SIG-M5 (cell line): ENCODE measurements at places on chromosomes 1 and 21.

GRCh38 chr21:25636727-25637126 is 2.3 kb upstream of the JAM2 start:
- DNase-seq: no peak

DNA sequence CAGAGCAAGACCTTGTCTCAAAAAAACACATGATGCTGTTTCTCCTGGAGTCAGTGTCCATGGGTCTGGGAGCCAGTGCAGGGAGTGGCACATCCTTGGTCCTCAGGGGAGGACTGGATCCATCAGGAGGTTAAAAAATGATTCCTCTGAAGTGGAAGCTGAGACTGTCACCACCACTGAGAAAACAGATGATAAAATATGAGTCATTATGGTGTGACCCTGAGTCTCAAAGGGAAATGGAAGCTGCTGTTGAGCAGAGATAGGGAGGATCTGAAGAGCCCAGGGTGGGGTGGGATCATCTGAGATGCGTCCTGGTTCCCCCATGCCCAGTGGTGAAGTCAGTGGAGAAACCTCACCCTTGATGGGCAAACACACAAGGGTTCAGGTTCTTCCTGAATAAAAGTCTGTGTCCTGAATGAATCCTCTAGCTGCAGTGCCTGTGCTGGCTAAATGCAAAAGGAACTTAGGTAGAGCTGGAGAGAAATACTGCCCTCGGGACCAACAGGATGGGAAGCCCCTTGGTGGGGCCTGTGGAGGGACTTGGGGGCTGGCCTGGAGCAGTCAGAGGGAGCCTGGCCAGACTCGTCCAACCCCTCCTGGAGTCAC is 61.6 kb upstream of the TENT5B start:
- no peak for DNase-seq

- no peak for DNase-seq
Measured at GRCh38 chr21:33688353-33688752, 46.1 kb downstream of the ITSN1 start.

- DNase-seq: no peak
Measured at GRCh38 chr1:241641773-241642592, 1.8 kb upstream of the CHML start.

DNA sequence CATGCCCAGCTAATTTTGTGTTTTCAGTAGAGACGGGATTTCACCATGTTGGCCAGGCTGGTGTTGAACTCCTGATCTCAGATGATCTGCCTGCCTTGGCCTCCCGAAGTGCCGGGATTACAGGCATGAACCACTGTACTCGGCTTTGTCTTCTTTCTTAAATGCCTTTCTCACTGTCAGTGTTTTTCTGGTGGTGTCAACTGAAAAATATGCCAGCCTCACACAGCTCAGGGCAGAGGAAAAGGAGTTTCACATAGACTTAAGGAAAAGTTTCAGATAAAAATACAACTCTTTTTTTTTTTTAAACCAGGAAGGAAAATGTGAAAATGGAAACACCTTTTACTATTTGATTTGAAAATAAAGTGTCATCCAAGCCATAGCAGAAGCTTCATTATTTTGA is 4.6 kb upstream of the MAB21L3 start:
- no peak for DNase-seq

- no peak for DNase-seq
Measured at GRCh38 chr1:22376976-22377375, 74.7 kb upstream of the ZBTB40 start.

GRCh38 chr1:240998441-240999015 is 358.5 kb downstream of the RGS7 start:
- no peak for DNase-seq

DNA sequence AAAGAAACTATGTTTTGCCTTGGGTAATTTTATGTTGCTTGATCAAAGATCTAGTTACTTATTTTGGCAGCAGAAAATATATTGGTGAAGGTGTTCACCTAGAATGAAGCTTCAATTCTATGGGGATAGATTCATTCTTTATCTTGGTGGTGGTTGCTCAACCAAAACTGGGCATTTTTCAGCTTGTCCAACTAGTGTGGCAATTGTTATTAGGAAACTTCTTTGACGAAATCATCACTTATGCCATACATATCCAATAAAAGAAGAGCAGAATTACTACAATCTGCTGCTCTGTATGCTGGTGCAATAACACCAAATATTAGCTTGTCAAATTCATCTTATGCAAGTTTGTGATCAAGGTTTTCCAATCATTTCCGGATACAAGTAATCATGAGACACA is 26.8 kb upstream of the TMPRSS15 start:
- no peak for DNase-seq

DNA sequence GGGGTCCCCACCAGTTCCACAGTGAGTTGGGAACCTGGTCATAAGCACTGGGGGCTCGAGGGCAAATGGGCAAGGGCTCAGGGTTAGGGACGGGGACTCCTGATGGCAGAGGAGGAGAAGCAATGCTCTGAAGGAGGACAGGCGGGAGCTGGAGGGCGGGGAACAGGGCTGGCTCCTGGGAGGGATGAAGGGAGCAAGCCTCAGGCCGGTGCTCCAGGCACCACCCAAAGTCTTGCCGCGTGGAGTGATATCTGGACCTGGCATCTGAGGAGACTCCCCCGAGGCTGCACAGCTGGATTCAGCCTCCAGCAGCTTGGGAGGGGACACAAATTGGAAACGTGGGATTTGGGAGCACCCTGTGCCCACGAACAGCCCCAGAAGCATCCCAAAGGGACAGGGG is 11.0 kb downstream of the MEGF6 start:
- DNase-seq: no peak

DNA sequence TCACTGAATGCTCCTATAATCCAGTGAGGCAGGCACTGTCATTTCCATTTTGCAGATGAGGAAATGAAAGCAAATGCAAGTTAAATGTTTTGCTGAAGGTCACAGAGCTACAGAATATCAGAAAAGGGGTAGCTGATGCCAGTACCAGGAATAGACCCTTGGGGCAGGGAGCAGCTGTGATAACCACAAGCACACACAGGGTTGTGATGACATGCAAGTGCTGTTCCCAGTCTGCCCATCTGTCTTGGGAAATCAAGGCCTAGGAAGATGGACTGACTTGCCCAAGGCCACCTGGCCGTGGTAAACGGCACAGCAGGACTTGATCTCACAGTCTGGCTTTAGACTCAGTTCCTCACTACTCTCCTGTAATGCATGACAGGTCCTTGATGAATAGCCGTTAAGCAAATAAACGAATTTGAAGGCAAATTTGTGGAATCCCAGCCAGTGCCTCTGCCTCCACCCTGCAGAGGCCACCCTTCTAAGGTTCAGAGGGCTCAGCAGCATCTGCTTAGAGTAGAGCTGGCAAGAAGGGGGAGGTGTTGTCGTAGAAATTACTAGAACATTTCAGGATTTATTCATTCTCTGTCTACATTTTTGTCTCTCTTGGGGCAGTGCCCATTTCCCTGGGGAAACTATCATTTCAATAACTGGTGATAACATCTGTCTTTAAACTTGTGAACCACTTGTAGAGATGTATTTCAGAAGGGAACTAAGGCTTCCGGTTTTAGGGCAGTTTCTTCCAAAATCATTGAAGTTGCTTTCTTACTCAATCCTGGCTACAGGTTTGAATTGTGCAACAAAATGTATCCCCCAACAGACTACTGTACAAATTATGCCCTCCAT is 53.2 kb upstream of the MRPS6 start:
- DNase-seq: peak; percentile 84

GRCh38 chr1:199593475-199593874 is 434.0 kb upstream of the NR5A2 start:
- no peak for DNase-seq

DNA sequence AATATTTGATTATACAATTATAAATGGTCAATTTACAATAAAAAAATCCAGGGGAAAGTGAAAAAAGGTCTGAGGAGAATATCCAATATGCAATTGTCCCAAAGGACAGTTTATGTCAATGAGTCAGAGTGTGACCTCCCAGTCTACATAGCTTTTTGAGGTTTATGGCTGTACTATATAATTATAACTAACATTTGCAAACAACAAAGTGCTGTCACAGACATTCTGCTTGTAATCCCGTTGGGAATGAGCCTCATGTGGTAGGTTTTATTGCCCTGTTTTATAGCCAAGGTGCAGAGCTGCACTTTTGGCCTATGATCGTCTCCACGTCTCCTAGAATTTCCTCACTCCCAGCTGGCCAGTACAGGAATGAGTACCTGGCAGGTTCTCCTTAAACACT is 103.8 kb downstream of the ADSS2 start:
- no peak for DNase-seq

DNA sequence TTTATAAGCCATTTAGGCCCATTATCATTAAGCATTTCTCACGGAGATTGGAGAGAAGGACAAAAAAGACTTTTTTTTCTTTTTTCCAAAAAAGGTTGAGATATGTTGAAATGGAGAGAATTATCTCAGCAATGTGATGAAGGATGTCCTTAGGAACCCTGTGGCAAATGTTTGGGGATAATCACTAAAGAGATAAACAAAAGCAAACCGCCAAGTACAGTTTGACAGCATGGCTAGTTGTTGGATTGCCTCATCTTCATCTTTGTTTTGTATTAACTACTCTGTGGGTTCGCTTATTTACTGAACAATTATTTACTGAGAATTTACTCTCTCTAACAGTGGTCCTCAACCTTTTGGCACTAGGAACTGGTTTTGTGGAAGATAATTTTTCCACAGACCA is 97.4 kb upstream of the HP1BP3 start:
- DNase-seq: no peak

DNA sequence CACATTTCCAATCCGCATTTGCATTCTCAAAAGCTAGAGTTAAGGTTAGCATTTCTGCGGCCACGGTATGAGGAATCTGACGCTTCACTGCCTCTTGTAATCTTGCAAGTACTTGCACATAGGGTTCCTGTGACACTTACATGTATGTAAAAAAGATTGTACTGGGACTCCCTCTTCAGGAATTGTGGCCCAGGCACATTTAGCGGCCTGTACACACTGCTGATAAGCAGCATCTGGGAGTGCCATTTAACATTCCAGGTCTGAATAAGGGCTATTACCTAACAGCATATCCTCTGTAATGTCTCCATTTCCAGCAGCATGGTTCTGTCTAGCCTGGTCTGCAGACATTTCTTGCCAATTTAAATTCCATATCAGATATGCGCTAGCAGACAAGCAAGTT is 75.7 kb downstream of the AXDND1 start:
- DNase-seq: no peak

- DNase-seq: no peak
Measured at GRCh38 chr1:107450899-107451664, 310.2 kb downstream of the NTNG1 start.

DNA sequence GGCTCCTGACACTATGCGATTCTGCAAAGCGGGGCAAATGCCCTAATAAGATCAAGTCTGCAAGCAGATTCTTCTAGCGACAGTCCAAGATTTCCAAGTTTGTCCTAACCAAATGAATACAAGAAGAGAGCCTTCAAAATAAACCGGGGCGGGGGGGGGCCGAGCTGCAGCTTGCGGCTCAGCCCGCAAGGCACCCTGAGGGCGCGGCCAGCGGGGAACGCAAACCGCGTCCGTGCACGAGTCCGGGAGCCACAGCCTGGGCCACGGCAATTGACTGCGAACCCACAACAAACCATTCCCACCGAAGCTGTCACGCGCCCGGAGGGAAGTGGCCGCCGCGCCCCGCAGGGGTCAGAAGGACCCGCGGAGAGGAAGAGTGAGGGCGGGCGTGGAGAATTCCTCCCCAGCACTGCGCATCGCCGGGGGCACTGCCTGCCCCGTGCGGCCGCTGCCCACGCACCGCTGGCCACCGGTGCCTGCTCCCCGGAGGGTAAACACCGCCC is 687 bp downstream of the TGFBR3 start:
- DNase-seq: no peak

- no peak for DNase-seq
Measured at GRCh38 chr1:90335558-90335957, 340.6 kb downstream of the ZNF326 start.

DNA sequence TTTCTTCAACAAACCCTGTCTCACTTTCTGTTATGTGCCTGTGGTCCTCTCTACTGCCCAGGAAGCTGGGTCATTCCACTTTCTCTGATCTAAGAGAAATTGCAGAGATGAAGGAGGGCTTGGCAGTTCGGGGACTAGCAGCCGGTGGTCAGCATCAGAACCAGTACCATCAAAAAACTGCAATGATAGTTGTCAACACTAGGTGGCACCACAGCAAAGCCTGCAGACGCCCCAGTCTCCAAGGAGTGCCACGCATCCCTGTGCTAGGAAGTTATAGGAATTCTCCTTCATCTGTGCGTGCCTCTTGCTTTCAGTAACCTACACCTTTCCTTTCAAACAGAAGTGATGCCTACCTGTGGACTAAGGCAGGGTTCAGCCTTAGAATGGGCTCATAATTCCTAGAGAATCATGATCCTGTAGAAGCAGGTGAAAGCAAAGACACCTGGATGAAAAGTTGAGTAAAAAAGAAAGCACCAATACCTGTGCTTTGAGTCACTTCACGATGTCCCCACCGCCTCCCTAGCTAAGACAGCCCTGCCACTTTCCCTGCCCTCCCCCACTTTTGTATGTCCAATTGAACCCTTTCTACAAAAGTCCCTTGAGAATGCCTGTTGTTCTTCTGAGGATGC is 129.2 kb downstream of the ADAMTS1 start:
- no peak for DNase-seq

- no peak for DNase-seq
Measured at GRCh38 chr1:116574581-116575291, 3.9 kb upstream of the CD58 start.

DNA sequence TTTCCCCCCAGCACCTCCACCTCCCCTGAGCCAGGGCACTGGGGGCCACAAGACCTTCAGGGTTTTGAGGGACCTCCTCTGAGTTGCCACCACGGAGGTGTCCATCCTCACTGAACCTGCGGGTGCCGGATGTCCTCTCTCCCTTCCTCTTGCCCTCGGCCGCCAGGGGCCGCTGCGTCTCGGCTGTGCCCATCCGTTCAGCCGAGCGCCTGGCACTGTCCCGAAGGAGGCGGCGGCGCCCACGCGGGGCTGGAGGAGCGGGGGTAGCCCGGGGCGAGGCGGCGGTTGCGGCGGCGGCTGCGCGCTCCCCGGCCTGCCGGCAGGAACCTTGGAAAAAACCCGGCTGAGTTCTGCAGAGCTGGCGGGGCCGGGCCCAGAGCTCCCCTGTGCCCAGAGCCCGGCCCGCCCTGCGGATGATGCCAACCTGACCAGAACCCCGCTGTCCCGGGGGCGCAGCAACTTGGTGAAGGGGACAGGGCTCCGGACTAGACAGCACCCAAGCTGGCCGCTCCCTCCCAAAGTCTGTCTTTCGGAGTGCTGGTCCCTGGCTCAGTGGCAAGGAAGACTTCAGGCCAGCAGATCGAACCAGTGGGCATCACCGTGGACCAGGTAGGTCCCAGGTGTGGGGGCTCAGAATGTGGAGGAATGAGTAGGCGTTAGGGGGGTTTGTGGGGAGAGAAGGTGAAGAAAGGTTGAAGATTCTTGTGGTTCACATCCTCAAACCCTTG is 3.7 kb upstream of the PPM1J start:
- DNase-seq: no peak

- DNase-seq: no peak
Measured at GRCh38 chr1:225481738-225482137, 53.9 kb upstream of the LBR start.

GRCh38 chr1:206663362-206663761 is 21.3 kb upstream of the MAPKAPK2 start:
- DNase-seq: no peak

DNA sequence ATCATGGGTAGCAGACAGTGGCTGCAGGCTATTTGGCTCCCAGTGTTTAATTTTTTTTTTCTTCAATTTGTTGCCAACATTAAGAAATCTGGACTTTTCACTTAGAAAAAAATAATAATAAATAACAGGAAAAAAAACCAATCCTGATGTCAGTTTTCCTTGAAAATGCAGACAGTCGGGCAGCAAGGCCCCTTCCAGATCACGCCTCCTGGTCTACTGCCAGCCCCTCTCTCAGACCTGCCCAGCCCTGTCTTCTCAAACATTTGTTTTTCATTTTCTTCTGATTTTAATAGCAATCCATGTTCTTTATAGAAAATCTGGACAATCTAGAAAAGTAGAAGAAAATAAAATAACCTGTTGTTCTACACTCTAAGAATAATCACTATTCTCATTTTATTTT is 15.5 kb downstream of the IFNGR2 start:
- DNase-seq: no peak
